ENCODE measurements at places on chromosomes 2 and 18. TPM values are rescaled to one million over a fixed set of nuclear protein-coding genes. Genes with fewer than 3 reads are reported as not detected.
A peak's percentile ranks its signal among the peaks of the same experiment; 100 is the strongest.

Gene NPPC
- polyA plus RNA-seq: 2.1 TPM

DNA sequence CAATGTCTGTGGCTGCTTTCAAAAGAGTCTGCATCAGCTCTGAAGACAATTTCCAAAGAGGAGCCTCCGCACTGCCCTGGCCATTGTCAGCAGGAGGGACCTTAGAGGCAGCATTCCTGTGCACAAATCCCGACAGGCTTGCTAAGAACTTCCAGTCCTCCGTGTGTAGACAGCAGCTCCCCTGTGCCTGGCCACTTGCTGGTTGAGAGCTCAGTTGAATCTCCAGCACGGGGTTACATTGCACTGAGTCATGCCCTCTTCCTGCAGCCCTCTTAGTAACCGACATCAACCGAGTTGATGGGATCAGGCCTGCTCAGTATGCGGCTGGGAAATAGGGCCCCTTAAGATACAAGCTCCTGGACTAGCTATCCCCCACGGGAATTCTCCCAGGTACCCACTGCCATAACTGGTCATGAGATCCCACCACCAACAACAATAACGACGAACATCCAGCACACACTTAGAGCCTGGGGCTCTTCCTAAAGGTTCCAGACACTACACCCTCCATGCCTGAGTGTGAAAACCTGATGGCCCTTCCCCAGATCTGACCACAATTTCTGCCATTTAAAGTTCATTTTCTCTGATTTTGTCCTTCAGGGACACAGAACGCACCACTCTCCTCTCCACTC lies 12.0 kb downstream of the ATP6V1B1 start:
- no peak for DNase-seq

DNA sequence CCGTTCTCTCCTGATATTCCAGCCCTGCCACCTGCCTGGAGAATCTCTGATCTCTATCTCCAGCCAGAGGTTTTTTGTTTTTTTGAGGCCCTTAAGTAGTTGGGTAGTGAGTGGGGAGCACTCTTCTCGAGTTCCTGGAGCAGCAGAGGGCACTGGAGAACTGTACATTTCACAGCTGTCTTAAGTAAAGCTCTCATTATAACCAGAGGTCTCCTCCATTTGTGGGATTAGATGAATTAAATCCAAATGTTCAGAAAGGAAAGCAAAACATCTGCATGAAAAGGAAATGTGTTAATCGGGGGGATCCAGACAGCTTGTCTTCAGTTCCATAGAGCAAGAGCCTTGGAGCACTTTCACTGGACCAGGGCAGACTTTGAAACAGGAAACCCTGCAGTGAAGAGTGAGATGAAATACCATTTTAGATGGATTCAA lies 32.8 kb downstream of the AOX1 start:
- DNase-seq: peak; percentile 17

Gene SERPINB3
- polyA plus RNA-seq: not detected

DNA sequence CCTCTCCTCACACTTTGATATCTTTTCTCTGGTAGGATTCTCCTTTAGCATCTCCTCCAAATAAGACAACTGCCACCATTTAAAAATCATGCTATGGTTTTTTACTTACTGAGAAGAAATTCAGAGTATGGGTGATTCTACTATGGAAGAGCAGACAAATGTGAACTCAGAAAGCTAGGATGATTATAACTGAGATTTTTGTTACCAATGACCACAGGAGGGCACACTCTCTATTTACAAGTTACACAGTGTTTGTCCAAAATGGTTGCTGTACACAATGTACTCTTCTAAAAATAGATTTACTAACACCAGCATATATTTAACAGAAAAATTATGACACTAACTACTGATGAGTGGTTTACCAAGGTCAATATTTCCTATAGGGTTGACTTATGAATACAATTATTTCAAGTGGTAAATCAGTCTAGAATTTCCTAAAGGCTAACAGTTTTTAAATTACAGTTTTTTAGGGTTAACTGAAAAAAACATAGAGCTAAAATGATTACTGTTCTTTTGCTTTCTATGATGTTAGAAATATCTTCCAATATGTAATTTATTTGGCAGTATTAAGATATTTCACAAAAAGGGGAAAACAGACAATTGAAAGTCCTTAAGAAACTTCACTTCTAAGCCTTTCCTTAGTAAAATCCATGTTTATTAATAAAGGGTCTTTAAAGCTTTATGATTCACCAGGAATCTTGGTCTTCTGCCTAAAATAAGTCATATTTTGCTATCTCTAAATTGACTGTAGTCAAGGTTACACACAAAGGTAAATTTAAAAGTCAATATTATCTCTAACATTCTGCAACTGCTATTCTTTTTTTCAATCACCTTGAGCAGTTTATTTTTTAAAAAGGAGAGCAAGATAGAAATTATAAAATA lies 57.2 kb downstream of the MAP4K3 start:
- peak; percentile 60 for DNase-seq

DNA sequence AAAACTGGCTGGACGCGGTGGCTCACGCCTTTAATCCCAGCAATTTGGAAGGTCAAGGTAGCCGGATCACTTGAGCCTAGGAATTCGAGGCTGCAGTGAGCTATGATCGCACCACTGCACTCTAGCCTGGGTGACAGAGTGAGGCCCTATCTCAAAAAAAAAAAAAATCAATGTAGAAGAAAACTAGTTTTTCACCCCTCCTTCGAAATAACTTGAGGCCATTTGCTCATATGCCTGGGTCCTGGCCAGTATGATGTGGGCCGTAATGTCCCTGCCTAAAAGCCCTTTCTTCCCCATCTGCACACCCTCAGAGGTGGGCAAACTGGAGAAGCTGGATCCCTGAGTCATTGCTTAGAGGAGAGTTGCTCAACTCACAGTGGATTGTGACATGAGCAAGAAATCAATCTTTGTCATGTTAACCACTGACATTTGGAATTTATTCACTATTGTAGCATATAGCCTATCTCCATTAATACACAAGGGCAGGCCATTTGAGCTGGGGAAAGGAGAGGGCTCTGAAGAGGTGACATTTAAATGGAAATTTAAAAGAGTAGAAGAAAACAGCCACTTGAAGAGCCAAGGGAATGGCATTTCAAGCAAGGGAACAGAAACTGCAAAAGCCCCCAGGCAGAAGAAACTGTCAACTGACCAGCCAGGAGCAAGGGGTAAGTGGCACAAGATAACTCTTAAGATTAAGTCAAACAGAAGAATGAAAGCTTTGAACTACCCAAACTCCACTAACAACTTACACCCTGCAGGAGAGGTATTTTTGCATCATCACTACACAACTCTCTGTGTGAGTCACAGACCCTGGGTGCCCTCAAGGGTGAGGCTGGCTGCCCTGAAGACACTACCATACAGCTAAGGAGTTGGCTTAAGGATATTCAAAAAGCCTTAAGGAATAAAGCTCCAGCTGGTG lies 7.6 kb upstream of the METTL21A start:
- no peak for DNase-seq

GRCh38 chr18:50934545-50935211 lies 33.2 kb upstream of the ELAC1 start:
- no peak for DNase-seq

Data from muscle of arm (tissue), 14 donors.